ENCODE measurements at places on chromosomes 12 and 14. TPM values are rescaled to one million over a fixed set of nuclear protein-coding genes. Genes with fewer than 3 reads are reported as not detected.

The FAM90A1 gene
- under 0.01 TPM for total RNA-seq

The LRP1-AS gene
- total RNA-seq = not detected

The PTCSC3 gene
- not detected for total RNA-seq

The TAS2R42 gene
- not detected for total RNA-seq
